ENCODE measurements at places on chromosomes 13 and 19. TPM values are rescaled to one million over a fixed set of nuclear protein-coding genes. Genes with fewer than 3 reads are reported as not detected.

GRCh38 chr13:38630780-38631179, 56.1 kb upstream of the FREM2 start:
- DNase-seq, result no peak

DNA sequence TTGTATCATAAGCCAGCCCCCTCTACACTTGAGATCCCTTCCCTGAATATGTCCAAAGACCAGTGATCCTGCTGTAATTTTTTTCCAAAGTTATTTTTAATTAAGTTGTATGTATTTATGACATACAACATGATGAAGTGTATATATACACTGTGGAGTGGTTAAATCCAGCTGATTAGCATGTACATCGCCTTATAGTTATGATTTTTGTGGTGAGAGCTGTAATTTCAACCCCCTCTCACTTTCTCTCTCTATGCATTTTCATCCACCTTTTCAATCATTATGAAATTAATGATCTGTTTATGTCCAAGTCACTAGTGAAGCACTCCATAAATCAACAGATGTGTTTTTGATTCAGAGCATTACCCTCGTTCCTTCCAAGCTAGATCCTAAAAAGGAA, 85.3 kb downstream of the KCTD12 start:
- no peak for DNase-seq

- DNase-seq, result peak; percentile 74
These were observed 418.3 kb downstream of the DIAPH3 start for GRCh38 chr13:59745392-59745788.

DNA sequence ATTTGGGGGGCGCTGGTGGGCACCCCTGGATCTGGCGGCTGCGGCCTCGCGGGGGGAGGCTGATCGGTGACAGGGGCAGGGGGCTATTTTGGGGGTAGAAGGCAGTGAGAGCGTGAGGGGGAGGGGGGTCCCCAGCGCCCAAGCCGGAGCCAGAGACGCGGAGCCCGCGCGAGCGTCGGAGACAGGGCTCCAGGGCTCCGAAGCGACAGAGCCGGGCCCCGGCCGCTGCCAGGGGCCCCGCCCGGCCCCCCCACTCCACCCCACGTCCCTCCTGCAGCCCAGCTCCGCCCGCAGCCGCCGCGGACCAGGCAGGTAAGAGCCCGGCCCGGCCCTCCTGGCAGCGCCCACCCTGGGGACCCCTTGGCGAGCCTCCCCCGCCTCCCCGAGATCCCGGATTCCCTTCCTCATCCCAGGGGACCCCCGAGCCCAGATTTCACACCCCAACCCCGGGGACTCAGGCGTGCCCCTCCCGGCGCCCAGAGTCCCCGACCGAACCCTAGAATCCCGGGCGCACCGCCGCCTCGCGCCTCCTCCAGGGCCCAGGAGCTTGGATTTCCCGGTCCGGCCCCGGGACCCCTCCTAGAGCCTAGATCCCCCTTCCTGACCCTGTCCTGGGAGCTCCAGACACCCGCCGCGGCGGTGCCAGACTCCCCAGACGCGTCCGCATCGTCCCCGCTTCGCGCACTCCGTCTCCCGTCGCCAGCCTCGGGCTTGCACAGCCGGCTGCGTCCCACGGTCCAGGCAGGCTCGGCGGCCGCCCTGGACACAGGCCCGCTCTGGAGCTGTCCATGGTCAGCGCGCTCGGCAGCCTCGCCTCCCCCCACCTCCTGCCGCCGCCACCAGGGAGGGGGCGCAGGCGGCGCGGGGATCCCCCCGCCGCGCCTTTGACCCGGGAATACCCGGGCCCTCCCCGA, at the start of gene PPFIA3:
Gene PPFIA3, plus strand, starts transcription at position 134 of the 914 bp plus-strand sequence. CDS start 8,330 bp downstream, outside the sequence.
- DNase-seq, result no peak

GRCh38 chr13:51802631-51803418, 1.1 kb downstream of the DHRS12 start:
- no peak for DNase-seq

GRCh38 chr13:113149711-113150549, 8.5 kb upstream of the PROZ start:
- no peak for DNase-seq

DNA sequence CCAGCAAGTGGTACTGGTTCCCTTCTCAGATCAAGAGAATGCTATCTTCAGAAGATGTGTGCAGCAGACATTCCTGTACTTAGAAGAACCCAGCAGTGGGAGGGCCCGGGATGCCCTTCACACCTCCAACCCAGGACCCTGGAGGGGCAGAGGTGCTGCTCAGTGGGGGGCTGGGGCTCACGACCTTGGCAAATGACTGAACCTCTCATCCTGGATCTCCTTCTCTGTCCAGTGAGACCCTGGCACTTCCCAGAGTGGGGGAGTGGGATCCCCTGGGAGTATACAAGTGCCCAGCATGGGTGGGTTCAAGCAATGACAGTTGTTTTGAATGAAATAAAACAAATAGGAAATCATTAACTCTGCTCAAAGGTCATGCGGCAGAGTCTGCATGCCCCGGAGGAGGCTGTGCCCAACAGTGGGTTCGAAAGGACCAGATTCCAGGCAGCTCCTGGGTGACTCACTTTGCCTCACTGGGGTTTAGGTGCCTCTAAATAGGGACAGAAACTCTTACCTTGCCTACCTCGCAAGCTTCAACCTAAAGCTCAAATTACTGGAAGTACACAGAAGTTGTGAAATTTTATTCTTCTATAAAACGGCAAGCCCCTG, 26.9 kb downstream of the GGACT start:
- DNase-seq, result peak; percentile 68

C19orf18 gene
- total RNA-seq, result not detected

KLK3 gene
- not detected for total RNA-seq

ZNF766 gene
- total RNA-seq, result 31.6 TPM
